ENCODE measurements at places on chromosomes 11 and 22. TPM values are rescaled to one million over a fixed set of nuclear protein-coding genes. Genes with fewer than 3 reads are reported as not detected.

MAPK12 gene
- polyA plus RNA-seq, result 14.8 TPM

DNA sequence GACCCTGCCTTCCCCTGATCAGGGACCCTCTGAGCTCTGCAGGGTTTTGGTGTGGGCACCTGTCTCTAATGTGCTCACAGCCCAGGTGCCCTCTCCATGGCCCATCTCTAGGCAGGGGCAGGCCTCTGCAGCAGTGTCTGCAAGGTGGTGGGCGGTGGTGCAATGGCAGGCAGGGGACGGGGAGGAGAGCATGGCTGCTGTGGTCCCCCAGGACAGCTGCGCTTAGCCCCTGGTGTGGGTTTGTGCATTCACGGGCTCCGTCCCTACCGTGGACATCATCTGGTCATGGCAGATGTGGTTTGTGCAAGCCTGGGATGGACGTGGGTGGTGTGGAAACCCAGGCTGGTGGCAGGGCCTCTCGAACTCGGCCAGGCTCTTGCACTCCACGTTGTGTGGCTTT is 443.1 kb downstream of the TBC1D22A start:
- DNase-seq, result no peak
- no peaks in the 10 kb centered on the region for H3K36me3 ChIP-seq
- H3K27me3 ChIP-seq, result peaks cover 33% of the 10 kb centered on the region
- no peak overlapping the region for H3K27ac ChIP-seq

DNA sequence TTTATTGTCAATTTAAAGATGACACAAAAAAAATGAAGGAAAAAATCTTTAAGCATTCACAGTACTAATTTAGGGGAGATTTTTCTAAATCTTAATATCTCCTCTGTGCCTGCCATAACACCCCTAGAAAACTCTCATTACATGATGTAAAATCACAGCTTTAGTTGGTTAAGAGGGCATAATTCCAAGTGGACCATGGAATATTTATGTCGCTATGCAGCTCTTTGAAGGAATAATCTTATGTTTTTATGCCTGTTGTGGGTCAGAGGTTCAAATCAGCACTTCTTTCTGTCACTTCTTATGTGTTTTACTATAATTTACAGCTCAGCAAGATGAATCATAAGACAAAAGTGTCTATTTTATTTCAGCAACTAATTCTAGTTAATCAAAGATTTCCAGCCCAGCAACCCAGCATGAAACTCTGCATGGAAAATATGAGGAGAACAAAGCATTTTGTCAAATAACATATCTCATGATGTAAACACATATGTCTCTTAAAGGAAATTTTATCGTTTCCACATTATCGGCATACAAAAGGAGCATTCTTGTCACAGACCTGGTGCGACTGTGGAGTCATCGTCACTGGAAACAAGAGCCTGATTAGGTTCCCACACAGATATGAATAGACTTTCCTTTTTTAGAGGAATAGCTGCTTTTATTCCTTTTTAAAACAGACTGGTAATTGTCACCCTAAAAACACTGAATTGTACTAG is 274.8 kb downstream of the SOX6 start:
- H3K27ac ChIP-seq, result peak overlapping the region; percentile 31
- no peak for DNase-seq
- H3K36me3 ChIP-seq, result no peaks in the 10 kb centered on the region
- peaks cover 9% of the 10 kb centered on the region for H3K4me1 ChIP-seq
- H3K4me3 ChIP-seq, result no peak overlapping the region

GRCh38 chr11:72069787-72070251 is 10.5 kb downstream of the NUMA1 start:
- peak overlapping the region; percentile 51 for H3K27ac ChIP-seq
- H3K27me3 ChIP-seq, result no peaks in the 10 kb centered on the region
- H3K4me1 ChIP-seq, result peaks cover 17% of the 10 kb centered on the region
- H3K36me3 ChIP-seq, result peaks cover 31% of the 10 kb centered on the region

MIAT gene
- polyA plus RNA-seq, result 0.03 TPM

- H3K4me3 ChIP-seq, result no peak overlapping the region
- no peak for DNase-seq
- no peak overlapping the region for H3K27ac ChIP-seq
- H3K4me1 ChIP-seq, result no peaks in the 10 kb centered on the region
- H3K36me3 ChIP-seq, result no peaks in the 10 kb centered on the region
Observed at GRCh38 chr22:50141462-50141861, 29.1 kb upstream of the PANX2 start.

Measured in heart right ventricle (tissue), 16 donors.